ENCODE measurements at places on chromosomes 2 and 18.

- DNase-seq = no peak
Observed at GRCh38 chr2:63613391-63613901, 24.7 kb downstream of the MDH1 start.

- no peak for DNase-seq
Observed at GRCh38 chr2:207801259-207801658, 31.6 kb upstream of the FZD5 start.

GRCh38 chr2:179729966-179730365 lies 131.4 kb downstream of the ZNF385B start:
- DNase-seq = no peak

DNA sequence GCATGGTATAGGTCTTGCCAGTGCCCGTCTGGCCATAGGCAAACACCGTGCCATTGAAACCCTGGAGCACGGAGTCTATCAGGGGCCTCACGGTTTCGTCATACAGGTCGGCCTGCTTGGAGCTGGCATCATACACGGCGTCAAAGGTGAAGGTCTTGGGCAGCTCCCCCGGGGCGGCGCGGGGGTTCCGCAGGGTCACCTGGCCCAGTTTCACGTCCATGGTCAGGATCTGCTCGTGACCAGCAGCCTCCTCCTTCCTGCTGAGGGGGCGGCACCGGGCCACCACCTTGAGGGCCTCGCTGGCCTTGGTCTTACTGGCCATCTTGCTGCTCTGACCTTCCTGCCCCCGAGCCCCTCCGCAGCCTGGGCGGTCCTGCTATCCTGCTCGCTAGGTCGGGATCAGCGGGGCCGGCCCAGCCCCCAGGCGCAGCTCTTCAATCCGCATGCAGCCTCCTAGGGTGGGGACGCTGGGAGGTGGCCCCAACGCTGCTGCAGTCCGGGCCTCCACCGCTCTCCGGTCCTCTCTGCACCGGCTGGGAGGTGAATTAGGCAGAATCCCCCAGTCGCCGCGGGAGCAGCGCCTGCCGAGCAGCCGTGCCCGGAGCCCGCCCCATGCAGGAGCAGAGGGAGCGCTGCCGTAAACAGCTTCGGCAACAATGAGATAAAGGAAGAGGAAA lies 563 bp downstream of the KIF3C start:
- DNase-seq = no peak

- DNase-seq = no peak
Observed at GRCh38 chr2:54964271-54964670, 86.0 kb downstream of the RTN4 start.

DNA sequence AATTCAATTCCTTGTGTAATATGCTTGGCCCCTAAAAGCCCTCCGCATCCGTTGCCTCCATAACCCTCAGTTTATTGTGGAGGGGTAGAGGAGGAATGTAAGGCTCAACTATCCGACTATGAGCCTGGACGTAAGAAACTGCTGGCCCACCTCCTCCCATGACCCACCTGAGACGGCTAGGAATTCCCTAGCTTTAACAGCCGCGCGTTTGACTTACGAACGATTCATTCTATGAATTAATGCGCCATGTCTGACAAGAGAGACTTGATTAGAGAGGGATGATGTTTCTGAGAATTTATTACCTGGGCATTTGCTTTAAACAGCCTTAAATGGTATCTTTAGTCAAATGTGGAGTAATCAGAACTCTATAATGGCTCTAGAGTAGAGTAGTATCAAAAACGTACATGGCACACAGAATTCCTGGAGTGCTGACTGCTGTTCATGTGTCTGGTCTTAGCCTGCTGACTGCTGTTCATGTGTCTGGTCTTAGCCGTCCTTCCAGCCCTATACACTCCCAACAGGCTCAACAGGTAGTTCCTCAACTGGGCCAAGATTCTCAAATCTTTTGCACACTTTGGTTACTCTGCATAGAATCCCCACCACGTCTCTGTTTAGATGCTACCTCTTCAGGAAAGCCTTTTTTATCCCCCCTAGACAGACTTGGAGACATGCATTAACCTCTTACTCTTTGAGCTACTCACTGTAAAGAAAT lies 899 bp upstream of the GFPT1 start:
- DNase-seq = no peak

DNA sequence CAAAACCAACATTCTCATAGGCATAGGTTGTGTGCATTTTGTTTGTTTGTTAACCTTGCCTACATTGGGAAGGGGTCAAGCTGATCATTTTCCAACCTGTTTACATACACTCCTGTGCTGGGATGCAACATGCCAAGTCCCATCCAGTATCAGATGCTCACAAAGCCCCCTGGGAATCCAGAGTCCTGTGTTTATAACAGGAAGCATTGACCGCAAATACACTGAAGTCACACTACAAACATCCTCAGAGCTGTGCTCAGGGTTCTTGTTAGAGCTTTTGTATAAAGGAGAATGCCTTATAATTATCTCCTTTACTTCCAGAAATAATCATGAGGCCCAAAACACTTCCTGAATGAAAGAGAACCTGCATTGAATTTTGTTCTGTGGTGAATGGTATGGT lies 488.7 kb upstream of the TCF4 start:
- DNase-seq = no peak
